CD4-positive, alpha-beta T cell treated with Interleukin-17A for 1 hour (primary cell): ENCODE measurements at places on chromosomes 12 and 14.
A peak's percentile ranks its signal among the peaks of the same experiment; 100 is the strongest.

- no peak for DNase-seq
These were observed 29.5 kb upstream of the FBXO34 start for GRCh38 chr14:55241673-55242072.

DNA sequence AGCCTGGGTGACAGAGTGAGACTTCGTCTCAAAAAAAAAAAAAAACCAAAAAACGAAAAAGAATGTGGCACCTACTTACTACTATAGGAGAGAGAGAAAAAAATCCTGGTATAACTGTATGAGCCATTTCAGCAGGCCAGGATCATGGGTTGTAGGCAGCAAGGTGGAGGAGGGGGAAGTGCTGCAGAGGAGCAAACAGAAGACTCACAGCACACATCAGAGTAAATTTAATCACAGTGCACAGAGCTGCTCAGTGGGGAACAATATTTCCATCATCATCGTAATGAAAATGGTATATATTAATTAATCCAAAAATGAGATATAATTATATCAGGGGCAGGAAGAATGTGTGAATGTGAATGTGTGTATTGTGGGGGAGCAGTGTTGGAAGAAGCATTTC, 175.8 kb downstream of the SLC2A13 start:
- DNase-seq = no peak

DNA sequence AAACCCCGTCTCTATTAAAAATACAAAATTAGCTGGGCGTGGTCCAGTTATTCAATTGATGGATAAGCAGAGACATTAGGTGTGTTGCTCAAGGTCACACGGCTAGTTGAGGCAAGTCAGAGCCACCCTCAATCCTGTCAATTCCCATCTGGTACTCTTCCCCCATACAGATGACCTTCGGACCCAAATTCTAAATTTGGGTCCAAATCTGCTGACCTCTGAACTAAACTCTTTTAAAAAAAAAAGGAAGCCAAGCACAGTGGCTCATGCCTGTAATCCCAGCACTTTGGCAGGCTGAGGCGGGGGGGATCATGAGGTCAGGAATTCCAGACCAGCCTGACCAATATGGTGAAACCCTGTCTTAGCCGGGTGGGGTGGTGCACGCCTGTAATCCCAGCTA, 23.9 kb downstream of the GCN1 start:
- DNase-seq = no peak

GRCh38 chr12:120249875-120250795, 15.4 kb downstream of the PXN start:
- peak; percentile 69 for DNase-seq

- DNase-seq = no peak
These were observed 178.6 kb downstream of the BCAT1 start for GRCh38 chr12:24770334-24770733.

GRCh38 chr14:54257424-54257823, 139.4 kb upstream of the CDKN3 start:
- DNase-seq = no peak

- DNase-seq = no peak
These were observed 177.4 kb upstream of the HIF1A start for GRCh38 chr14:61517911-61518384.

- no peak for DNase-seq
These were observed 375.3 kb downstream of the C12orf75 start for GRCh38 chr12:105705765-105706164.

- no peak for DNase-seq
These were observed 17.1 kb downstream of the POMT2 start for GRCh38 chr14:77303417-77304156.

DNA sequence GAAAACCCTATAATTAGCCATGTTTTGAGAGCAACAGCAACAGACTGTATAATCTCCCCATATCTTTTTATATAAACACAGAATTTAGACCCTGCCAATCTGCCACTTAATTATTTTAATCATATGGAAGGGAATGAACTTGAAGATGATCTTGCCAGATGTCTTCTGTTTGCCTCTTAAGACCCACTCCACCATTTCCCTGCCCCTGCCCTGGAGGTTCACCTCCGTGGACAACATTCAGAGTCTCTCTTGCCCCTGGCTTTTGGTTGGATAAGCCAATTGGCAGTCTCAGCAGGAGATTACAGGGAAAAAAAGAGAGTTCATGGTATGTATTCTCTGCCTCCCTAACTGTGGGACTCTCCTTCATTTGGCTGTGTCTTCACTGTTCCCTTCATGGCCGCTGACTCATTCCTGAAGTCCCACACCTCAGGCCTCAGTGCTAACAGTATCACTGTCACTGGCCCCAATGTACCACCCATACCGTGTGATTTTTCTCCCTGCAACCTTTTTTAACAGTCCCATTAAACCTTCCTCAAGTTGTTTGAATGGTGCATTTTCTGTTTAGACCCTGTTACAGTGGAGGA, 184.8 kb downstream of the PIK3C2G start:
- DNase-seq = no peak

- no peak for DNase-seq
These were observed 13.1 kb upstream of the TEX22 start for GRCh38 chr14:105385322-105385637.

- no peak for DNase-seq
These were observed 8.2 kb upstream of the CRADD start for GRCh38 chr12:93668919-93669418.

- no peak for DNase-seq
These were observed 11.2 kb downstream of the SPRING1 start for GRCh38 chr12:116726694-116727093.

- no peak for DNase-seq
These were observed 59.2 kb downstream of the TMEM30B start for GRCh38 chr14:61221906-61222305.

DNA sequence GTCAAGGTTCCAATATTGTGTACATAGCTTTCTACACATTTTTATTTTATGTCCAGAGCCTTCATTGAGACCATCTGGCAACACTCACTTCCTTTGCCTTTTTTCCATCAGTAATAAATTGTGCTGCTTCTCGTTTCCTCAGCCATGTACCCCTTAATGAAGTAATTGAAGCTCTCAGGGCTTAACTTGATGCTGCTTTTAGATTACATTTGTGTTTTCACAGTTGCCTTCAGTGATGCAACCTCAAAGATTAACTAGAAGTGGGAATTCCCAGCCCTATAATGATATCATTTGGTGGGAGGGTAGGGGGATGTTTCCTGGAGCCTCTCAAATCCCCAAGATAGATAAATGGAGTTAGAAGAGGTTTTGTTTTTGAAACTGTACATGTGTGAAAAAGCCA, 80.2 kb upstream of the KRR1 start:
- no peak for DNase-seq

DNA sequence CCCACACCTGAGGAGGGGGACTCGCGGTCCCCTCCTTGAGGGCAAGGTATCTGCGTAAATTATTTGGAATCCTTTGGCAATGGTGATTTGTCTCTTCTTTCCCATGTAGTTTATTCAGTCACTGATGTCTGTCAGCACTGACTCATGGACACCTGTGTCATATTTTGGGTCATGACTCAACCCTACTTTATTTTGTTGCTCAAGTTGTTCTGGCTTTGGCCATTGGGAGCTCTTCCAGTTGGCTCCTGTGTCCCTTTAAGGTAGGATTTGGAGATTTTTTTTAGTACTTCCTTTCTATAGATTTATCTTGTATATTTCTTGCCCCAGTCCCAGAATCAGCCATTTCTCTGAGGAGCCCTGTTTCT, 47.4 kb upstream of the C14orf180 start:
- no peak for DNase-seq

- no peak for DNase-seq
These were observed 623.5 kb downstream of the FLRT2 start for GRCh38 chr14:86153480-86153879.

- DNase-seq = no peak
These were observed 9.1 kb downstream of the BORCS5 start for GRCh38 chr12:12365931-12366431.

GRCh38 chr14:53295985-53296582, 143.0 kb upstream of the DDHD1 start:
- DNase-seq = peak; percentile 58

GRCh38 chr12:111154147-111154834, 214.6 kb downstream of the PHETA1 start:
- DNase-seq = no peak

GRCh38 chr12:60257063-60257462, 661.2 kb downstream of the SLC16A7 start:
- DNase-seq = no peak

DNA sequence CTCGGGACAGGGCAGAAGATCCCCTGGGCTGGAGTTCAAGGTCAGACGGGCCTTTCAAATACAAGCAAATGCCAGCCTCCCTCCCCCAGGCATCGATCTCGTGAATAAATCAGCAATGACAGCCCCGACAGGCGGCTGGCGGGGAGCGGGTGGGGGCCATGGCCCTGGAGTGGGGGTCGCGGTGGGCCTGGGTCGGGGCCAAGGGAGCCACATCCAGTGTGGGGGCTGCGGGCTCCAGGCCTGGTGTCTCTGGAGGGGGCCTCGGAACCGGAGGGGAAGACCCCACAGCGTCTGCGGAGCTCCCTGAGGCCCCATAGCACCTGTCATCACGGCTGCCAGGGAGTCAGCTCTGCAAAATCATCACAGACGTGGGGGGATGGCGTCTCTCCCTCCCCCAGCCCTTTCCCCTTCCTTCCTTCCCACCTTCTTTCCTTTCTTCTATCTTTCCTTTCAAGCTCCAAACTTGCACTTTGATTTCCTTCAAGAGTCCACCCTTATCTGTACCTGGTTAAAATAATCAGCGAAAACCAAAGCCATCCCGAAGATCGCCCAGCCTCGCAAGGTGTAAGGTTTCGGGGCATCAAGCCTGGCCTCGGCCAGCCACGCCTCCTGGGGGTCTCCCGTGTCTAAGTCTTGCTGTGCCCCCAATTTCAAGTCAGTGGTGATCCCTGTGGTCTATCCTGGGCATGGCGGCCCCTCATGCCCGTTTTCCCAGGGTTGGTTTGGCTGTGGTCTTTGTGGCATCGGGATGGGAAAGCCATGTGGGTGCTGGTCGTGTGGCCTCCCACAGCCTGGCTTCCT, 92.1 kb downstream of the NOC4L start:
- DNase-seq = no peak
